ENCODE measurements at places on chromosomes 4 and X. TPM values are rescaled to one million over a fixed set of nuclear protein-coding genes. Genes with fewer than 3 reads are reported as not detected.

The CT45A2 gene
- total RNA-seq = not detected

The DUSP9 gene
- total RNA-seq = not detected

The MAGEA1 gene
- total RNA-seq = not detected

The FAT1 gene
- not detected for total RNA-seq

The PAGE1 gene
- total RNA-seq = not detected

The ITGB1BP2 gene
- total RNA-seq = 3.5 TPM

The UBL4A gene
- total RNA-seq = 33.2 TPM

The GALNTL6 gene
- not detected for total RNA-seq

The CXCL1 gene
- total RNA-seq = not detected

The P2RY4 gene
- not detected for total RNA-seq

The FNIP2 gene
- total RNA-seq = 9.4 TPM

The PRR32 gene
- not detected for total RNA-seq

The PGRMC1 gene
- total RNA-seq = 15.9 TPM

The ADGRG2 gene
- total RNA-seq = not detected

The ODAPH gene
- not detected for total RNA-seq

The TMPRSS11F gene
- total RNA-seq = not detected

The MAGEA2 gene
- not detected for total RNA-seq

The PSAPL1 gene
- total RNA-seq = not detected

The OPN1MW2 gene
- not detected for total RNA-seq

The F11 gene
- not detected for total RNA-seq

The TMEM164 gene
- total RNA-seq = 17.2 TPM

The TAF7L gene
- not detected for total RNA-seq

The ADAM29 gene
- total RNA-seq = 0.41 TPM

The PABPC1L2A gene
- total RNA-seq = not detected

The ADGRG4 gene
- total RNA-seq = not detected

The POU3F4 gene
- not detected for total RNA-seq

The SORBS2 gene
- not detected for total RNA-seq

The SMIM14 gene
- total RNA-seq = 15.5 TPM

The CDKL2 gene
- 0.39 TPM for total RNA-seq

The PLAC1 gene
- total RNA-seq = not detected

The PLAC8 gene
- 150 TPM for total RNA-seq

The RHOXF2B gene
- total RNA-seq = not detected

Data from CD4-positive, alpha-beta memory T cell (primary cell).